ENCODE measurements at places on chromosomes 5 and 9. TPM values are rescaled to one million over a fixed set of nuclear protein-coding genes. Genes with fewer than 3 reads are reported as not detected.
A peak's percentile ranks its signal among the peaks of the same experiment; 100 is the strongest.

DNA sequence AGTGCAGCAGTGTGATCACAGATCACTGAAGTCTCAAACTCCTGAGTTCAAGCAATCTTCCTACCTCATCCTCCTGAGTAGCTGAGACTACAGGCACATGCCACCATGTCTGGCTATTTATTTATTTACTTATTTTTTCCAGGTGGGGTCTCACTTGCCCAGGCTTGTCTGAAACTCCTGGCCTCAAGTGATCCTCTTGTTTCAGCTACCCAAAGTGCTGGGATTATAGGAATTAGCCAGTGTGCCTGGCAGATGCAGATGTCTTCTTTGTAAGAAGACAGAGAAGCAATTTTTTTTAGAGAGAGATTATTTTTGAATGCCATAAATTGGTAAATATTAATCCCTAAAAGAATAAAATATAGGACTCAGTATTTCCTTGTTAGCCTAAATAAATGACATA lies 54.3 kb downstream of the CHSY3 start:
- no peak for DNase-seq

DNA sequence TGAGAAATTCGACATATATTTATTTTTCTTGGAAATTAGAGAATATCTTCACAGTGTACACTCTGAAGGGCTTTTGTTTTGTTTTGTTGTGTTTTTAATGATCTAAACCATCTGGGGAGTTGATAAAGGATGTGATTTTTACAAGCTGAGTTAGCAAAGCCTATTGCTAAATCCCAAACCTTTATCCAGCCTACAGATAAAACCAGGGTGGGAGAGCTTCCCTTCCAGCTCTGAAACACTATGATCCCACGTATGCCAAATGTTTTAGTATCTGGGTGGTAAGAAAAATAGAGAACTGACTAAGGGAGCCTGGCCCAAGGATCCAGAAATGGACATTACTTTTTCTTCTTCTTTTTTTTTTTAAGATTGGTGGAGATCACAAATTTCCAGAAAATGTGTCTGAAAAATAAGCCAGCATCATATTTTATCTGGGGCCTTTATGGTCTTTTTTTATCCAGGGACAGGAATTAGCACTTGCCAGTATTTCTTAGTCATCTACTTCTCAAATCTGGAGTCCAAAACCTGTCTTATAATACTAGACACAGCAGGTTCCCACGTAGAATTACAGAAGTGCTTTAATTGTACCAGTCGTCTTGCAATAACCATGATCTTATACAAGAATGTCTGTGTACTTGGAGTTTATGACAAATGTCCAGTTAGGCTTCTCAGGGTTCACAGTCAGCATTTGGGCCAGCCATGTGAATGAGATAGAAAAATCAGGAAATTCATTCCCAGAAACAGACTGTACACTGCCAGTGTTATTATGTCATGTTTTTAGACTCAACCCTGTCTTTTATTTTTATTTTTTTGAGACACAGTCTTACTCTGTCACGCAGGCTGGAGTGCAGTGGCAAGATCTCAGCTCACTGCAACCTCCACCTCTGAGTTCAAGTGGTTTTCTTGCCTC lies 290.8 kb upstream of the MPDZ start:
- no peak for DNase-seq

- DNase-seq: no peak
Observed at GRCh38 chr5:95873351-95873750, 50.8 kb upstream of the GLRX start.

The SNCB gene
- not detected for total RNA-seq

- DNase-seq: no peak
Observed at GRCh38 chr5:170545811-170546210, 42.0 kb downstream of the KCNIP1 start.

The LCN12 gene
- 4.1 TPM for total RNA-seq

The NRG2 gene
- 11.1 TPM for total RNA-seq

GRCh38 chr5:119168401-119168800 lies 97.5 kb downstream of the DMXL1 start:
- no peak for DNase-seq

DNA sequence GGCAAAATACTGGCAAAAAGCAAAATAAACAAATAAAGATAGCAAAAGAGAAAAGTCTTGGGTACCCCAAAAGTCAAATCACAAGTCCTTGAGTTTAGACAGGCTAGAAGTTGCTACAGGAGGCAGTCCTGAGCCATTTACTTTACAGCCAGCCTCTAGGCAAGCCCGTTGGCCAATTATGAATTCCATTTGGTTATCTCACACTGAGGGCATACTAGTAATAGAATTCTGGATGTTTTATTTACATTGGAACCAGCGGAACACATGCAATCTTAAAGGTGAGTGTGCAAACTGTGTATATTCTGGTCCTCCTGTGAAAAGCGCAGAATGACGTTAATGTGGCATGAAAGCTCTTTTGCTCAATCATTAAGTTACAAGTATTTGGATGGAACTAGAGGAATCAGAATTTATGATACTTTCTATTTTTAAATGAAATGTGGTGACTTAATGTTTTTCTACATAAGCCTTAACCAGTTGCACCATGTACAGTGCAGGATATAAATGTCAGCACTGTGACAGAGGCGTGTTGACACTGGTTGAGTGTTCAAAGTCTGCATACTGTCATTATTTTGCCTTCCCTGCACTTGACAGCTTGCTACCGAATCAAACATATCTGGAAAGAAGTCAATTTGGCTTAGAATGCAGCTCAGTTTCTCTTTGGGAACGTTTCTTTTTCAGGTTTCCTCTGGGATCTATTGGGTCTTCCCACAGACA lies 7.9 kb downstream of the GDNF start:
- DNase-seq: no peak

The SHISAL2B gene
- not detected for total RNA-seq

- DNase-seq: no peak
Observed at GRCh38 chr9:104775976-104776375, 12.0 kb downstream of the NIPSNAP3B start.

DNA sequence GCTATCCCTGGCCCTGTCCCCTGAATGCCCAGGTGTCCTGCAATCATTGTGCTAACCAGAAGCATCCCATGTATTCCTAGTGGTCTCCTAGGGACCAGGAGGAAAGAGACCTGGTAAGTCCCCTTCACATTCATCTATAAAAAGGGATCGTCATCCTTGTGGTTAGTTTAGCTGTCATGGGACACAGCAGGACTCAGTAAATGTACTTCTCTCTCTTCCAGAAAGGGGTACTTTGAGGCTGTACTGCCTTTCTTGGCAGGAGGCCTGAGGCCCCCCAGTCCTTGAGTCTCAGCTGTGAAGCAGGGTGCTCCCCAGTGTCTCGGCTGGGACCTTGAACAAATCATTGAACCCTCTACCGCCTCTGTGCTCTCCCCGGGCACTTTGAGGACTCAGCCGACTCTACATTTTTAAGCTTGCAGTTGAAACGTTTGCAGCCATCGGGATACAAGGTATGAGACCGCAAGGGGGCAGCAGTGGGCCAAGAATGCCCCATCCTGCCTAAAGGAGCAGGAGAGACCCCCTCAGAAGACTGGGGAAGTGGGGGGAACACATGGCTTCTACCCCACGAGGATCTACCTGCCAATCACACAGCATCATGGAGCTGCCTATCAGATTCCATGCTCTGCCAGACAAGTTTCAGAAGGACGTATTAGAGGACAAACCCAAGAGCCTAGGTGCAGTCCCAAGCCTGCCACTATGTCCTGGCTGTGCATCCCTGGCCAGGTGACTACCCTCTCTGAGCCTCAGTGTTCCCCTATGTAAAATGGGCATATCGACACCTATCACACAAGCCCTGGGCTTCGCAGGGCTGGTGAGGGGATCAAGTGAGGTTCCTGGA lies 2.4 kb upstream of the PHYKPL start:
- peak; percentile 57 for DNase-seq

DNA sequence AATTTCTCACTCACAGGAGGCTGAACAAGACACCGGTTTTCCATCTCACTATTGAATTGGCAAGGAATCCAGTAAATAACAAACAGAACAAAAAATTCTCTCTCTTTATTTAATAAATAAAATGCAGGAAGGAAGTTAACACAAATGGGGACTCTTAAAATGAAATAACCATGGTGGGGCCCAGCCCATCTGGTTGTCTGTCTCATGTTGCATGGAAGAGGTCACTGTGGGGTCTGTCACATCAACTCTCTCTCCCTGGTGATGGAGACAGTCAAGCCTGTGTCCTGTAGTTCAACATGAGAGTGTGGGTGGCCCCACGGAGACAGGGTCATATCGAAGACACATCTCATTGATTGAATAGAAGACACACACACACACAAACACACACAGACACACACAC lies 297.7 kb downstream of the IRX2 start:
- DNase-seq: no peak

The MYMK gene
- not detected for total RNA-seq

- no peak for DNase-seq
Observed at GRCh38 chr5:176187276-176188062, 50.8 kb upstream of the SIMC1 start.

Measured in prostate gland (tissue), 2 donors.